HS-27A (cell line): ENCODE measurements at places on chromosomes 7 and 10.

DNA sequence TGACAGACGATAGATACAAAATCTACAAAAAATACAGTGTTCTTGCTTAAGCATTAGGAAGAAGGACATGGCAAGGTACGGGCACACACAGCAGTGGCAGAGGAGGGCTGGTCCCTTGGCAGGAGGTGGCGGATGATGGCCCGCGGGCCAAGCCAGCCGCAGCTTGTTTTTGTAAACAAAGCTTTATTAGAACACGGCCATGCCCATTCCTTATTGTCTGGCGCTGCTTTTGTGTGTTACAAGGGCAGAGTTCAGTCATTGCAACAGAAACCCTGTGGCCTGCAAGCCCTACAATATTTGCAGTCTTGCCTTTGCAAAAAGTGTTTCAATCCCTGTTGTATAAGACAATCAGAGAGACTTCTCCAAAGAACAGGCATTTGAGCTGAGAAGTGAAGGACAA is 30.7 kb downstream of the FGFR2 start:
- no peak for DNase-seq

- no peak for DNase-seq
These were observed 286.2 kb downstream of the RPS24 start for GRCh38 chr10:78319841-78320240.

DNA sequence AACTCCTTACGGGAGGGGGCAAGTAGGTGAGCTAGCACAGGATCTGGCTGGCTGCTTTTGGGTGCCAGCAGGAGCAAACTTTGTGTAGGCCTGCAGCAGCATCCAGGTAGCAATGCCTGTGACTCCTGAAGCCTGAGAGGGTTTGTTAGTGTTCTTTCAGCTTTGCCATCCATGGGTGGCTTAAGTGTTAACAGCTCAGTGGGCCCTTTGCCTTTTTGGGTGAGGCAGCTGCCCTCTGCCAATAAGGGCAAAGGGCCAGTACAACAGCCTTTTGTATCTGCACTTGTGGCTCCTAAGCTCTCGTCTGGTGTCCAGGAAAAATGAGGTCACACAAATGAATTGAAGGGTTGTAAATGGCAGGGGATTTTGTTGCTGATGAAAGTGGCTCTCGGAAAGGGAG is 359.0 kb upstream of the CHRM2 start:
- DNase-seq = no peak

DNA sequence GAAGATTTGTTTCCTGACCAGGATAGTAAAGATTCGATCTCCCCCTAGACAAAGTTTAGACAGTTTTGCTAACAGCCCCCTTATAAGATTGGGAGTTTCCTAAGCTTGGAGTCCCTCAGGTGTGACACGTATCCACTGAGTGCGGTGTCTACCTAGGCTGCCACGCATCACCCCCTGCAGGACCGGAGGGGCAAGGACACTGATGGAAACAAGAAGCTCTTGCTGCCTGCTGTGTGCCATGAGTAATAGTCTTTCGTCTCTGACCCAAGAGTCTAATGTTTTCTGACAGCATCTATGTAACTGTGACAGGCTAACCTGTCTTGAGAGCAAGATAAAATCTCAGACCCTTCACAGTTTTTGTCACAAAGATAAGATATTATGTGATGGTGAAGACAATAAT is 173.5 kb downstream of the SEMA3E start:
- DNase-seq = no peak
